ENCODE measurements at places on chromosomes 16 and 17.
A peak's percentile ranks its signal among the peaks of the same experiment; 100 is the strongest.

DNA sequence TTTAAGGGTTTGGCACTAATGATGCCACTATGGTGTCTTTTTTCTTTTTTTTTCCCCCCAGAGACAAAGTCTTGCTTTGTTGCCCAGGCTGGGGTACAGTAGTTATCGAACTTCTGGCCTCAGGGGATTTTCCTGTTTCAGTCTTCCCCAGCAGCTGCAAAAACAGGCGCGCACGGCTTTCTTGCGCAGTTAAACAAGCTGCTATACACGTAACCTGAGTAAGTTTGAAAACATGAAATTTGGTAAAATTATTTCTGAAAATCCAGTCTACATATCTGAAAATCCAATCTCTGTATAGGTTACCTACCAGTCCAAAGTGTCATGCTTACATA is 11.8 kb downstream of the TEX14 start:
- no peak for DNase-seq

DNA sequence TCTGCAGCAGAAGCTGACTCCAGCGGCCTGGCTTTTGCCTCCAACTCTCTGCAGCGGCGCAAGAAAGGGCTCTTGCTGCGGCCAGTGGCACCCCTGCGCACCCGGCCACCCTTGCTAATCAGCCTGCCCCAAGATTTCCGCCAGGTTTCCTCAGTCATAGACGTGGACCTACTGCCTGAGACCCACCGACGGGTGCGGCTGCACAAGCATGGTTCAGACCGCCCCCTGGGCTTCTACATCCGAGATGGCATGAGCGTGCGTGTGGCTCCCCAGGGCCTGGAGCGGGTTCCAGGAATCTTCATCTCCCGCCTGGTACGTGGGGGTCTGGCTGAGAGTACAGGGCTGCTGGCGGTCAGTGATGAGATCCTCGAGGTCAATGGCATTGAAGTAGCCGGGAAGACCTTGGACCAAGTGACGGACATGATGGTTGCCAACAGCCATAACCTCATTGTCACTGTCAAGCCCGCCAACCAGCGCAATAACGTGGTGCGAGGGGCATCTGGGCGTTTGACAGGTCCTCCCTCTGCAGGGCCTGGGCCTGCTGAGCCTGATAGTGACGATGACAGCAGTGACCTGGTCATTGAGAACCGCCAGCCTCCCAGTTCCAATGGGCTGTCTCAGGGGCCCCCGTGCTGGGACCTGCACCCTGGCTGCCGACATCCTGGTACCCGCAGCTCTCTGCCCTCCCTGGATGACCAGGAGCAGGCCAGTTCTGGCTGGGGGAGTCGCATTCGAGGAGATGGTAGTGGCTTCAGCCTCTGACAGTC is 1.3 kb downstream of the PARD6A start:
- no peak for DNase-seq

DNA sequence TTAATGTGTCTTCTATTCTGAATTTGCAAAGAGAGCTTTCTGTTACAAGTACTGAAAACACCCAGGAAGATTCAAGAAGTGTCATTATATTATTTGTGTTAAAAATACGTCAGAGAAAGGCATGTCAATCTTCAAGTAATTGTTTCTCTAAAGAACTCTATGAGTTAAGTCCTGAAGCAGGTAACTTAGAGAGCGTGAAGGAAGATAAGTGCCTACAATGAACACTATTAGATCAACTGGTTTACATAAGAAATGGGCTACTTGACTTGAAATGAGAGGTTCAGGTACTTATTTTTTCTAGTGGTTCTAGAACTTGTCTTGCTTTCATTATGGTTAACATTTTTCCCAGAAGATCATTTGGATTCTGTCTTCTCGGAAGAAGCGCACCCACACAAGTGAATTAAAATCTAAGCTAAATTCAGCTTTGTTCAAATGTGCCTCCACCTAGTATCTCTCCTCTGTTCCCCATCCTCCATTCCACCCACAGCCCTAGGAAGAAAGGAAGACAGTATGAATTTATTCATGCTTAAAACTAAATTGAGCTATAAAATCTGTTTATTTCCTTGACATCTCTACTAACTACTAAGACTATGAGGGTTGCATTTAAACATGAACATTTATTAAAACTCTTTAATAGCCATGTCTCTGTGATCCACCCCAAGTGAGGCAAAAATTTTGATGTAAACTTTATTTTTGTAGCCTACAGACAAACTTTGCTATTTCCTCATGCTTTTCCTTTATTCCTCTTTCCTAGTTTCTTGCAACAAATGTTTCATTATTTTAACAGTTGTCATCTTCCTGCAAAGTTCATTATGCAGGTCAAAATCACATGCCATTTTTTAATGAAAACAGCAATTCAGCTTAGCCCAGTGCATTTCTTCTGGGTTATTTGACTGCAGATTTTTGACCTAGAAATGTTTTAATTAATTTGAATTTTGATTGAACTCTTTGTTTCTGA is 206.8 kb downstream of the KCNJ2 start:
- DNase-seq, result no peak

- DNase-seq, result no peak
Observed at GRCh38 chr16:87895641-87896141, 26.4 kb upstream of the SLC7A5 start.

DNA sequence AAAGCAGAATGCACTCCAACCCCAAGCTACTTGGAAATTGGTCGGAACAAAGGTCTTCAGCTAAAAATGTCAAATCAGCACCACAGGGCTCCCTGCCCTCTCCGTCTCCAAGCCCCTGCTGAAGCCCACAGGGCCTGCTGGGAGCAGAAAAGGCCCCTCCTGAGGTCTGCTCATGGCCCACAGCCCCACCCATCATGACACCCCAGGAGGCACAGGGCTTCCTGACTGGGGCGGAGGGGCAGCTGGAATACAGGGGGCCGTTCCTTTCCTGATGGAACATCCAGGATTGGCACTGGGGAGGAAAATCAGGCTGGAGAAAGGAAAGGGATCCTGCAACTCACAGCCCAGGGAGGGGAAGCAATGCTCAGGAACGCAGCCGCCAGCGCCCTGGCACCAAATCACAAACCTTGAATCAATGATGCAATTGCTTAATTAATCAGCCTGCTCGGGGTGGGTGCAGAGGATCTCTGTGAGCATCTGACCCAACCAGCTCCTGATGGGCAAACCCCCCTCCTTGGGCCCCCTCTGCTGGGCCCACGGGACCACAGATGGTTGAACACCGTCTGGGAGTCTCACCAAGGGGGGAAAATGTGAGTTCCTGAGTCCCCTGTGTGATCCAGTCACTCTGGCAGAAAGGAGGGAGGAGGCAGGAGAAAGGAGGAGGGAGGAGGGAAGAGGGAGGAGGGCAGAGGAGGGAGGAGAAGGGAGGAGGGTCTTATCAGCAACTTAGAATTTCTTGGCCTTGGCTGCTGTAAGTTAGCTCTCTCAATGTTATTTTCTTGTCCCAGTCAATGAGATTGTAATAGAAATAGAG is 155.5 kb downstream of the ZNF423 start:
- peak; percentile 72 for DNase-seq

GRCh38 chr16:53518550-53519416 is 15.8 kb upstream of the AKTIP start:
- no peak for DNase-seq

GRCh38 chr16:52629296-52629695 is 82.4 kb upstream of the TOX3 start:
- DNase-seq, result no peak

DNA sequence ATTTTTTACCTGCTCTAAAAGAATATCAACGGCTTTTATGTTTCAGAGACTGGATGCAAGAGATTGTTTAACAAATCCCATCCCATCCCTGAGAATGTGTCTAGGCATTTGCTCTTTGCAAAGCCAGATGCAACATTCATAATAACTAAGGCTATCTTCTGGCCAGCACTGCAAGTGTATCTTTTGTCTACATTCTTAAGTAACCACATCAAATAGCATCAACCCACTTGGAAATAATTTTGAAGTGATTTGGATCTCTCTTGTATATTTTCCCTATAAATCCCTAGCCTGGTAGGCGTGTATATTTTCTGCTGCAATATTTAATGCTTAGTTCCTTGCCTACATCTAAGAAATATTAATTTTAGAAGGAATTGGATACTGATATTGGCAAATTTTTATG is 64.3 kb downstream of the PIGL start:
- DNase-seq, result no peak

- peak; percentile 29 for DNase-seq
Observed at GRCh38 chr17:47731396-47731795, 1.6 kb upstream of the TBX21 start.

DNA sequence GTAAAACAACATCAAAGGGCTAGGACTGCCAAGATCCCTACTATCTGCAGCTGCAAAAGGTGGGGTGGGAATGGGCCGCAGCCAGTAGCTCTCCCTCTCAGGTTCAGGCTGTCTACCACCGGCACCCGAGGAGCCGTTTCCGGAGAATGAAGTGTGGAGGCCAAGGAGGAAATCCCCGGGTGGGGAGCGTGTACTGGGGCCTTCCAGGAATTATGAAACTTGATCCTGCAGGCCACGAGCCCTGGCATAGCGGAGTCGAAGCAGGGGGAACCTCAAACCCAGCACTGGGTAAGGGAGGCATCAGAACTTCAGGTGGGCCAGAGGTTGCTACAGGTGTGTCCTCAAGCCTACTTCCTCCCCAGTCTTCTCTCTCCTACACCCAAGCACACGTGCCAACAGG is 5.1 kb downstream of the INPP5K start:
- DNase-seq, result no peak

GRCh38 chr17:35167666-35168065 is 20.0 kb downstream of the UNC45B start:
- DNase-seq, result no peak

DNA sequence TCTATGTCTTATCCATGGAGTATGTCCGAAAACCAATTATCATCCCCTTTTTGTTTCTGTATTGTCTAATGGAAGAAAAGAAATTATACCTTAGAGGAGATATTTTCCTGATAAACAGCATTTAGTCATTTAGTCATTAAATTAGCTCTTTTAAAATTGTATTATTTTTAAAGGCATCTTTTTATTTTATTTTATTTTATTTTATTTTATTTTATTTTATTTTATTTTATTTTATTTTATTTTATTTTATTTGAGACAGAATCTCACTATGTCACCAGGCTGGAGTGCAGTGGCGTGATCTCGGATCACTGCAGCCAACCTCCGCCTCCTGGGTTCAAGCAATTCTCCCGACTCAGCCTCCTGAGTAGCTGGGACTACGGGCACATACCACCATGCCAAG is 559.1 kb downstream of the CDH13 start:
- no peak for DNase-seq

GRCh38 chr17:21453144-21453898 is 77.2 kb downstream of the KCNJ12 start:
- DNase-seq, result no peak

- DNase-seq, result no peak
Observed at GRCh38 chr16:48334325-48334724, 50.9 kb downstream of the SIAH1 start.

- DNase-seq, result no peak
Observed at GRCh38 chr16:28585674-28586073, 11.2 kb downstream of the SULT1A2 start.

DNA sequence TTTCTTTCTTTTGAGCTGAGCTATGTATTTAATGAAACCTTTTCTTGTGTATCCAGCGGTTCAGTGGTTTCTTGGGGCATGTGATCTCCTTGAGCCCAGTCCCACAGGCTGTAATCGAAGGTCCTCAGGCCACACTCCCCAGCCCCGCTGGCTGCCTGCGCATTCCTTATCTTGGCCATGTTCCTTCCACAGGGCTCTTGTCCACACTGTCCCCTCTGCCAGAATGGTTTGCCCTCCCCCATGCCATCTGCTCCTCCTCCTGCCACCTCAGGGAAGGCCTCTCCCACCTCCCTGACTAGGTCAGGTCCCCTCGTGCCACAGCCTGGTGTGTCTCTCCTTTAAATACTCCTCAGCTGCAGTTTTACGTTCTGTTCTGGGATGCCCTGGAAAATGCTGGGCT is 12.1 kb upstream of the NLRC5 start:
- DNase-seq, result no peak

DNA sequence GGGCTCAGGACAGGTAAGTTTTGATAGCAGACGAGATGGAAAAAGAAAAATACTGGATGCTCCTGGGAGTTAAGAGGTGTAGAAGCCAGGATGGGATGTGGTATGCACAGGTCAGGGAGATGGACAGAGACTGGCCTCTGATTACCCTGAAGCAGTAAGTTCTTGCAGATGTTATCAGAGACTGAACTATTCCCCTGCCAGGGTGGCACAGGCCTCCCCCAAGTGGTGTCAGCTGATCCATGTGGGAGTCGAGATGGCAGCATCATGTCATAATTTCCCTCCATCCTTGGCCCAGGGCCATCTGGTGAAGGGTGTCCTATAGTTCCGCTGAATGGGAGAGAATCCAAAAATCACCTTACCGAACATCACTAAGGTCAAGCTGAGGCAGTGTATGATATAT is 14.1 kb upstream of the NKD1 start:
- DNase-seq, result peak; percentile 12

- DNase-seq, result peak; percentile 87
Observed at GRCh38 chr17:36936455-36937000, 747 bp upstream of the LHX1 start.

- no peak for DNase-seq
Observed at GRCh38 chr16:53899431-53899830, 195.5 kb downstream of the FTO start.

GRCh38 chr17:34979650-34980352 is 511 bp upstream of the LIG3 start:
- DNase-seq, result no peak

DNA sequence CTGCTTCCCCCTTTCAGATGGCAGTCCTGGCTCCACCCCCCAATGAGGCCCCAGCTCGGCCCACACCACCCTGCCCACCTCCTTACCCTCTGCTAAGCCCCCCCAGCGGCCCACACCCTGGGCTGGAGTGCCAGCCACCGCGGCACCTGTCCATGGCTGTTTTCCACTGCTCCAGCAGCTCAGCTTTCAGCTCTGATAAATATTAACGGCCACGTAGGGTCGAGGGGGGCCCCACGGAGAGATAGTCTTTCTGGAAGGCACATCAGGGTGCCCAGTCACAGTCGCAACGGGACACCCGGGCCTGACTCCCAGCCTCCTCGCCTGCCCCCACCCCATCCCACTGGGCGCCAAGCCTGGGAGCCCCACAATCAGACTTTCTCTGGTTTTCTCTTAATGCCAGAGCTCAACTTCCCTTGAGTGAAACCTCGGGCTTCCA is 46.5 kb upstream of the CIBAR2 start:
- no peak for DNase-seq

GRCh38 chr17:9859781-9860180 is 34.1 kb downstream of the GLP2R start:
- DNase-seq, result peak; percentile 18

- DNase-seq, result peak; percentile 99
Observed at GRCh38 chr17:49260011-49260816, 29.6 kb upstream of the PHOSPHO1 start.

- peak; percentile 100 for DNase-seq
Observed at GRCh38 chr17:81393684-81394376, 1.4 kb upstream of the BAHCC1 start.
